ENCODE measurements at places on chromosomes 16 and 17. TPM values are rescaled to one million over a fixed set of nuclear protein-coding genes. Genes with fewer than 3 reads are reported as not detected.

SEPTIN12 gene
- polyA plus RNA-seq, result not detected

TEDC2 gene
- polyA plus RNA-seq, result 2.8 TPM

GRCh38 chr16:35532576-35532975, 2073.2 kb downstream of the TP53TG3F start:
- DNase-seq, result no peak
- no peak overlapping the region for H3K27ac ChIP-seq
- no peak overlapping the region for H3K4me3 ChIP-seq
- no peaks in the 10 kb centered on the region for H3K36me3 ChIP-seq

GNG13 gene
- polyA plus RNA-seq, result not detected

DNA sequence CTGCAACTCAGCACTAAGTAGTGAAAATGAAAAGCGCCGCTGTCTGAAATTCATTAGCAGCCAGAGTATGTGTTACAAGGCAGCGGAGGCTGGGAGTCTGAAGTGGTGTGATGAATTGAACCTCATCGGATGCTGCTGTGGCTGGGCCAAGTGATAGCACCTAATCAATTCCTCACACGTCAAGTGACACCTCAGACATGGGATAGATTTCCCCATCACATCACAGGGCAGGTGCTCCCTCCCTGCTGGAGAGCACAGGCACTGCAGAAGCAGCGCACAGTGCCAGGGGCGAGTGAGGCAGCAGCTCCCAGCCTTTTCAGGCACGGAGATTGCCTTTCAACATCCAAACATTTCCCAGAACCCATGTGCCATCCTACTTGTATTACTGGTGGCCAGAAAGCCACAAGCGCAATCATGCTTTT, 32.2 kb downstream of the DRC3 start:
- H3K36me3 ChIP-seq, result peaks cover 6% of the 10 kb centered on the region
- DNase-seq, result no peak
- no peak overlapping the region for H3K27ac ChIP-seq
- no peaks in the 10 kb centered on the region for H3K27me3 ChIP-seq

- H3K27ac ChIP-seq, result peak overlapping the region; percentile 20
- peak overlapping the region; percentile 65 for H3K4me3 ChIP-seq
- H3K36me3 ChIP-seq, result no peaks in the 10 kb centered on the region
- H3K27me3 ChIP-seq, result no peaks in the 10 kb centered on the region
- no peak for DNase-seq
Measured at GRCh38 chr16:79599256-79599836, 1.2 kb downstream of the MAF start.

GRCh38 chr17:81573794-81574642, 21.9 kb upstream of the FAAP100 start:
- H3K36me3 ChIP-seq, result peaks cover 35% of the 10 kb centered on the region
- no peak overlapping the region for H3K27ac ChIP-seq
- DNase-seq, result no peak
- H3K27me3 ChIP-seq, result no peaks in the 10 kb centered on the region
- H3K4me3 ChIP-seq, result no peak overlapping the region

CCL8 gene
- polyA plus RNA-seq, result not detected

GRCh38 chr17:79055197-79055596, 19.4 kb upstream of the ENGASE start:
- no peak for DNase-seq
- no peaks in the 10 kb centered on the region for H3K4me1 ChIP-seq
- H3K4me3 ChIP-seq, result no peak overlapping the region
- no peaks in the 10 kb centered on the region for H3K36me3 ChIP-seq
- H3K27me3 ChIP-seq, result no peaks in the 10 kb centered on the region

FOXJ1 gene
- polyA plus RNA-seq, result 0.02 TPM

Data from keratinocyte (primary cell).